GM13977 (cell line): ENCODE measurements at places on chromosomes 5 and 9.

DNA sequence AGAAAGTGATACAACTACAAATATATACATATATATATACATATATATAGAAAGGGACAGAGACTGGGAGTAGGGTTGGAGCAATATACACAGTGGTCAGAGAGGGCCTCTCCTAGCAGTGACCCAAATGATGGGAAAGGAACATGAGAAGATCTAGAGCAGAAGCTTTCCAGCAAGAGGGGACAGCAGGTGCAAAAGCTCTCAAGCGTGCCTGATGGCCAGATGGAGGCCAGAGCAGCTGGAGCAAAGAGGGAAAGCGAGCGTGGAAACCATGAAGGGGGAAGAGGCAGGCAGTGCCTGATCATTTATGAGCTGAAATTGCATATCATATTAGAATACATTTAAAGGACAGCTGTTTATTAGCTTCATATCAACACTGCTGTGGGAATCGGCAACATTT, 7.6 kb upstream of the GRPEL2 start:
- no peak for DNase-seq

DNA sequence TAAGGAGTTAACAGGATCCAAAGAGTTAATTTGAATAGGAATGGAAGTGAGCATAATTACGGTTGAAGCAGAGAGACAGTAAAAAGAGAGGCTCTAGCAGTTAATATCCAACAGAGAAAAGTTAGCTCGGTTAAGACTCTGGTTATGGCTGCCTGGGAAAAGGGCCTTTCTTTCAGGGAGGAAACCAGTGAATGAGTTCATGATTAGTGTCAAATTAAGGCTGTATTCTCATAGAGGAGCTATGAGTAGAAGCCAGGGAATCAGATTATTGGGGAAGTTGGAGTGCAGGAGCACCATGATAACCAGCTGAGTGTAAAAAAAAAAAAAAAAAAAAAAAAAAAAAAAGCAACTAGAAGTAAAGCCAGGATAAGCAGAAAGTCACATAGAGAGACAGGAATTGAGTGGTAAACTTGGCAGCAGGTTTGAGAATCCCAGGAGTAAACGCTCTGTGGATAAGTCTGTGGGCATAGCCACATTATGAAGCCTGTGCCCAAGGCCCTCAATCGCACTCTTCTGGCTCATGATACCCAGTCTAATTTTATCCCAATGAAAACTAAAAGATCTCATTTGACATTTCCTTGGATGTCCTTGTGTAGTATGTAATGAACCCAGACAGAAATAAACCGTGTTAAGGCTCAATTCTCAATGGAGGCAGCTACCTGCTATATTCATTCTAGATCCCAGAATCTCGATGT, 372.6 kb upstream of the MPDZ start:
- DNase-seq, result no peak

GRCh38 chr9:86721226-86721781, 226.0 kb downstream of the GAS1 start:
- DNase-seq, result no peak

- DNase-seq, result peak; percentile 94
Observed at GRCh38 chr9:133115604-133116345, 5.3 kb downstream of the RALGDS start.

DNA sequence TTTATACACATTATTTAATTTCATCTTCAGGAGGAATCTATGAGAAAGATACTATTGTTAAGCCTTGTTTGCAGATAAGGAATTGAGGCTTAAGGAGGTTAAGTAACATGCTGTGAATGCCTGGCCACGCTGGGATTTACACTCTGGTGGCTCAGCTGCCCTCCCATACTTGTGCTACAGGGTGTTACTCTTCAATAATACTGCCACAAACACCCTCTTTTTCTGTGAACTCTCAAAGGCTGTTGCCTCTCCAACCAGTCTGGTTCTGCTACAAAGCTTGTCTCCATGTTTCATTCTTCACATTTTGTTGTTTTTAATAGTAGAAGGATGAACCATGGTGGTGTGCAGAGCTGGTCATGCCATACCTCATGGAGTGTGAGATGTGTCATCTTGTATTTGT, 76.7 kb upstream of the TNFAIP8 start:
- DNase-seq, result no peak

DNA sequence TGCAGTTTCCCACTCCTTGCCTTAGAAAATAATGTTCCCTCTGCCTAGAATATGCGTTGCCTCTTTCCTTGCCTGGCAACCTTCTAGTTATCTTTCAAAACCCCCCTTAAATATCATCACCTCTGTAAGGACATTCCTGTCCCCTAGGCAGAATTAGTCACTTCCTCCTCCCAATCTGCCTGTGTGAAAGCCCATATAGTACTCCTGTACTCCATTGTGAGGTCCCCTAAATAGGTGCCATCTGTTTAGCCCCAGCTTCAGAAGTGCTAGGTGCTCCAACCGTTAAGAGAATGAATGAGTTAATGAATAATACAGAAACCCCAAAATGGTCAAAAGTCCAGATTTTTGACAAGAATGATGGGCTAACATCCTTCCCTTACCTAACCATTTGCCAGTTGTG, 181.4 kb downstream of the GDNF start:
- DNase-seq, result no peak

DNA sequence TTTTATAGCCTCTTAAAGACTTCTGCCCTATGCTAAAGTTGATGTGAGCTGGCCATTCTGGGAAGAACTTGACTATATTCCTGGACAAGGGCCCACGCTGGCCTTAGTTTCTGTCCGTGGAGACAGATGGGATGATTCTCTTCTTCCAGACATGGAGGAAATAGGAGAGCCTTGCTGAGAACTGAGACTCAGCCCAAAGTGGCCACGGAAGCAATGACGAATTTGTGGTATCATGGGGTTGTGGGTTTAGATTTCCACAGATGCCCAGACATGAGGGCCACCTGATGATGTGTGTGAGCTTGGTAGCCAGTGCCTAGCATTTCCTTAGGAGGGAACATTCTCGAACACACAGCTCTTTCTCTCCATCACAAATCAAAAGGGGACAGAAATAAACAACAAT, 309.1 kb downstream of the NSG2 start:
- DNase-seq, result no peak

GRCh38 chr5:159405611-159406031, 75.3 kb upstream of the IL12B start:
- peak; percentile 28 for DNase-seq

DNA sequence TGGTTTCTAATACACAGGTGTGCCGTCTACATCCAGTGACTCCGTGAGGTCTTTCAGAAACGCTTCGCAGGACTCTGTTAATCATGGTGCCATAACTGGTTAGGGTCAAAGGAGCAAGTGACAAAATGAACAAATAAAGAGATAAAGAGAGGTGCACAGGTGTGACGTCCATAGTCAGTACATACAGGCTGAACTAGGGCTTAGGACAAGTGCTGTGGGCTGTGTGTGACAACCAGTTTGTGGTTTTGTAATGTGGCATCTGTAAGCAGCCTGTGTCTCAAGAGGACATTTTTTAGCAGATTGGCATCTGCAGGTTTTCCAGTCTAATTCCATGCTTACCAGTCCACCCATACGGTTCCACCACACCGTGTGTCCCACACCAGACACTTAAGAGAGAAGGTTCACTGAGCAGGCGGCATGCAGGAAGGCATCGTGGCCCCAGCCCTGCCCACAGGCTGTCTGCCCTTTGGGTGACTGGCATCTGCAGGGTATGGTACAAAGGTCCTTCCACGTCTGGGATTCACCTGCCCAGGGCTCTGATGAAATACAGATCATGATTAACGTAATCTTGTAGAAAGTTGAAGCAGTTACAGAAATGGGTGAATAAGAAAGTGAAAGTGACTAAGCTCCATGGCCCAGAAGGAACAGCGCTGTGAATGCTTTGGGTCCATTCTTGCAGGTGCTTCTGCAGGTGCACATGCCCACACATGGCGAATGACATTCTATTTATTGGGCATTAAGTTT, 26.9 kb downstream of the SRD5A1 start:
- DNase-seq, result peak; percentile 70

DNA sequence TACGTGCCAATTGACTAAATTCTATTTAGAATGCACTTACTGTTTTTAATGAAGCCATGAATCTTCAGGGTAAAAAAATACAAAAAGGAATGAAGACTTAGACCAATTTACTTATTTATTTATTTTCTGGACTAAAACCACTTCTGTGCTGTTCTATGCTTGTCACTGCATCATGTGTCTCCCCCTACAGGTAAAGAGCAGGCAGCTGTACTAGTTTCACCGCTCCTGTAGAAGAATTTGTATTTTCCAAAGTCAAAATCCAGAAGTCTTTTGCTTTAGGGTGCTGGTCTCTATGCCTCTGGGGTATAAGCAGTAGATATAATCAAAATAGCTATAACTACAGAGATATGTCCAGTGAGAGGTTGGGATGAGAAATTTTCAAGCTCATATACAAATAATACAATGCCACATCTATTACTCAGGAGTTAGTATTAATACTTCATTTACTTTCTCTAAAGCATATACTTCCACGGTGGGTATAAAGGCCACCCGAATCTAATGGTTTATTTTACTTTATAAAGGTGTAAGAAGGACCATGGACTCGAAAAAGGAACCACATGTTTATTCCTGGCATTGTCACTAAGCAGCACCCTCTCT, 591.5 kb downstream of the RAB3C start:
- peak; percentile 26 for DNase-seq

DNA sequence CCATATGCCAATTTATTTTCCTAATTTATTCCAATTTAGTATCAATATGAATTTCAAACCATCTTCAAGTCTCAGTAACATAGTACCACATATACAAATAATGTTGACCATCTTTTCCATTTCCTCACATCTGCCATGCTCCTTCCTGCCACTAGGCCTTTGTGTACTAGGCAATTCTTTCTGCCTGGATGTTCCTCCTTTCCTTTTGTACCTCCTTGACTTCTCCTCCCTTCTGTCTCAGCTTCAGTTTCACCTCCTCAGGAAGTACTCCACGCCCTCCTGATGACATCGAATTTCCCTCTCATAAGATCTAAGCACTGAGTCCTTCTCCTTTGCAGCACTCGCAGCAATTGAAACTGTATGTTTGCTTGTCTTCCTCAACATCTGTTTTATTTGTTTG, 53.9 kb downstream of the MEF2C start:
- DNase-seq, result no peak
